Stimulated activated CD4-positive, alpha-beta T cell treated with anti-CD3 and anti-CD28 coated beads, Interleukin-1b, Interleukin-23, amount 100 ng/mL, for 1 hour (primary cell): ENCODE measurements at places on chromosomes 5 and 9.

DNA sequence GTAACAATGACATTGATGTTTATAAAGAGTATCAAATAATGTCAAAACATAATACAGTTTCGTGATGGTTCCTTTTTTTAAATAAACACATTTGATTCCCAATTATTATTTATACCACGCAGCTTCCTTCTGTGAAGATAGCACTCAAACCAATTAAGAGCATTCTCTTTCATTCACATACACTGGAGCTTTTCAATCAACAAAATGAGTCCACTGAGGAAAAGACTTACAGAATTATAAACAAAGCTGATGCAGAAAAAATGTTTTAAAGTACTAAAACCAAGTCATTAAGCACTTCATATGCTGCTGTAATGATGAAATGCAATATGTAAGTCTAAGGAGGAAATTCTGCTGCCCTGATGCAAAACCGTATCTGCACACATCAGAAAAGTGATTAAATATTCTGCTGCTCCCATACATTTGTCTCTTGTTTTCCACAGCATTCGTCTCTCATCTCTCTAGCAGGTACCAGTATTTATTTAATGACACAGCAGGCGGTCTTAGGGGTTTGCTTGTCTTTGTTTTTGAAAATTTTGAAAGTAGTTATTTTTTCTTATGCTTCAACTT is 147.1 kb downstream of the CDH10 start:
- no peak for DNase-seq

GRCh38 chr5:56530626-56531138 is 284.7 kb upstream of the MAP3K1 start:
- DNase-seq: no peak

DNA sequence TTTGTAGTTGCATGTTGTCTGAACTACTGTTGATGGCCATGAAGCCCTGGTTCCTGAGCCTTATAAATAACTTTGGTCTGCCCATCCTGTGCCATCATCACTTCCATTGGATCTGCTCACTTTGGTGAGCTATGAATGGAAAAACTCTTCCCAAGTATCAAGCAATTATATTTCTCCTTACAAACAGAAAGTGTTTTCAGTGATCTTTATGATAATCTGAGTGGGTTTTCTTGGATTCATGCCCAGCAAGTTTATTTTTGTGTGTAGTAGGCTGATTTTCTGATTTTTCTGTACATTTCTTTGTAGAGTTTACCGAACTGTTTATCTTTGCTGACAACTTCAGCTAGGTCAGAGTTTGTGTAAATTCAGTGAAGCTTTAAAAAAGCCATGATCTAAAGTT is 31.0 kb downstream of the CAMK4 start:
- DNase-seq: no peak

DNA sequence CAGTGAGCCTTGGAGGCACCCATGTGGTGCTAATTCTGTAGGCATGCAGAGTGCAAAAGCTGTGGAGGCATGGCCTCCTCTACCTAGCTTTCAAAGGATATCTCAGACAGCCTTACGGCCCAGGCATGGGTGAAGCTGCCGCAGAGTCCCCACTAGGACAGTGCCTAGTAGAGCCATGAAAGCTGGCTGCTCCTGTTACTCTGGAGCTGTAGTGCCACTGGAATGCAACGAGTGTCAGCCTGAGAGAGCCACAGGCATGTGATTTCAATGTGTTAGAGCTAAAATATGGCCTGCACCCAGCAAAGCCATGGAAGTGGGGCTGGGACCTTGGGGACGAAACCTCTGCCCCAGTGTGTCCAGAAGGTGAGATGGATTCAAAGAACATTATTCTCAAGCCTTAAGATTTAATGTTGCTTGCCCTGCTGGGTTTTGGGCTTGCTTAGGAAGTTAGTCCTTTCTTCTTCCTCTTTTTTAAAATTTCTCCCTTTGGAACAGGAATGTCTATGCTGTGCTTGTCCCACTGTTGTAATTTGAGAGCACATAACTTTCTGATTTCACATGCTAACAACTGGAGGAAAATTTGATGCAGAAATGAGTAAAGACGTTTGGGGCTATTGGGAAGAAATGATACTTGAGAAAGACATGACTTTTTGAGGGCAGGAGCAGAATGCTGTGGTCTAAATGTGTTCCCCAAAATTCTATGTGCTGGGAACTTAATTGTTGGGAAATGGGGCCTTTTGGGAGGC is 298.4 kb downstream of the PSAT1 start:
- DNase-seq: no peak

DNA sequence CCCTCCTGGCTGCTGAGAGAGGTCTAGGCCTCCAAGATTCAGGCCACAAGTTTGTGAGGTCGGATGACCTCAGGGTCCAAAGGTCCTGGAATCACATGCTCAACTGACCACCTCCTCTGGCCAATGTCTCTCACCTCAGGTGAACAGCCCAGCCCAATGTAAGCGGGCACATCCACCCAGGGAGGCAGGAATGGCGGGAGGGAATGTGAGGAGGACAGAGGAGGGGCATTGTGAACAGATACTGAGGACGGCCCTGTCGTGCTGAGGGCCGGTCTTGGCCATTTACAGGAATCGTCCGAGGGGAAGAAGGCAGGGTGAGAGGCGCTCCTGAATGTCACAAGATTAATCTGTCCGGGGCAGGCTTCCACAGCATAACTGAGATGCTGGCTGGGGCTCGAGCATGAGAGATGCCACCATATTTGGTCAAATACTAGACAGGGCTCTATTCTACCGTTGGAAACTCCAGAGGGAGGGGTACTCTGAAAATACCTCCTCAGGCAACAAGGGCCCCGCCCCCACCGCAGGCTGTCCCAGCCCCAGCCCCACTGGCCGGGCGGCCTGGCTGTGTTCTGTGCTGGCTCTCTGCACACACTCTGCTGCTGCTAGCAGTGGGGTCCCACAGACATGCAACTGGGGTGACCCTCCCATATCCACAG is 1.5 kb upstream of the IL17B start:
- DNase-seq: no peak
